ENCODE measurements at places on chromosomes 2 and 18.
A peak's percentile ranks its signal among the peaks of the same experiment; 100 is the strongest.

DNA sequence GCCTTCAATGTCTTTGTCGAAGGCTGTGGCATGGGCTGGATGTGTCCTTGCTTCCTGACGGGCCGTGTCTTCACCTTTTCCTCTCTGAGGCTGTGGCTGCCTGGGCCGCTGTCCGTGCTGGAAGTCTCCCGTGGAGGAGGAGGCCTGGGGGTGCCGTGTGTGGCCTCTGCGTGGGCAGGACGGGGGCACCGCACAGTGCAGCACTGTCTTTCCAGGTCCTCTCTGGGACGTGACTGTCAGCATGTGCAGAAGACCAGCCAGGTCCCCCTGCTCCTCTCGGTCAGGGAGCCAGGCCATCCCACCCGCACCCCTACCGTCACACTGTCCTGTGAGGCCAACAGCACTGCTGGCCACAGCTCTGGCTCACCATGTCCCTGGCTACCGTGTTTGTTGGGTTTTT is 64.4 kb upstream of the ZNF236 start:
- no peak for DNase-seq

DNA sequence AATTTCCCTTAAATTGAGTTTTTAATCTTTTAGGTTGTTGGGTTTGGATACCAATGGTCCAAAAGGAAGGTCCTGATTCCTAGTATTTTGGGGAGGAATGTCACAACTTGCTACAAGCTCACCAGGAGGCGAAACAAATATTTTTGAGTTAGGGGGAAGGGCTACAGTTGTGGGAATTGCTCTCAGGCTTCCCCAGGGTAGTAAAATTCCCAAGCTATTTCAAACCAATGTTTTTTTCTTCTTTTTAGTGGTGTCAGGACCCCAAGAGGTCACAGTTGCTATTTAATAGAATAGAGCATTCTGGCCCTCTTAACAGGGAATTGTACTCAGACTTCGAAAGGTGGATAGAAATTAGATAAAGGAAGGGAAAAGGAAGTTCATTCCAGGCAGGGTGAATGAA is 68.5 kb upstream of the ST3GAL5 start:
- no peak for DNase-seq

- no peak for DNase-seq
Measured at GRCh38 chr2:1856475-1856874, 112.2 kb upstream of the PXDN start.

DNA sequence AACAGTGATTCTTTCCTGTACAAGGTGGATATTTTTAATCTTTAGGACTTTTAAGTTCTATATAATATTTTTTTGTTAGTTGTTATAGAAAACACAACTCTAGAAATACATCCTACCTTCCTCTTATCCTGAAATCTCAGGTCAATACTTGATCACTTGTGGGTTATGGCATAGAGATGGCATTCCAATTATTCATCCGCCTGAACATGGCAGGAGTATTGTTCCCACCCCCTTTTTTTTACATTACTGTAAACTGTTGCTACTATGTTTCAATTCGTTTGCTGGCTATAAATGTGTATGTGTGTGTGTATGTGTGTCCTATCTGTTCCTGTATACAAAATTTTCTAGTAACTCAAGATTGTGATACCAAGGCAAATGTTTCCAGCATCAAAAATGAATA is 43.3 kb upstream of the FN1 start:
- no peak for DNase-seq

- DNase-seq, result no peak
Measured at GRCh38 chr2:63406641-63407040, 181.6 kb downstream of the WDPCP start.

- DNase-seq, result peak; percentile 89
Measured at GRCh38 chr2:120935339-120936313, 200.0 kb downstream of the GLI2 start.

DNA sequence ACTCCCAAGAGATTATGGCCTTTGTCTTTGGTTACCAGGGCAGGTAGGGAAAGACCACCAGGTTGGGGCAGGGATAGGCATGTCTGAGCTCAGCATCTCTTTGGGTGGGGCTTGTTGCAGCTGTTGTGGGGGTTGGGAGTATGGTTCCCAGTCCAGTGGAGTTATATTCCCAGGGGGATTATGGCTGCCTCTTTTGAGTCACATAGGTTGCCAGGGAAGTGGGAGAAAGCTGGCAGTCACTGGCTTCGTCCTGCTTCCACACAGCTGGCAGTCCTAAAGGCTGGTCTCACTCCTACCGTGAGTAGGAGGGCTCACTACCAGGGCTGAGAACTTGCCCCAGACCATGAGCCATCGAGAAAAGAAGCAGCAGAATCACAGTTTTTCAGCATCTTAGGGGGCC is 79.1 kb downstream of the LYPD6 start:
- DNase-seq, result no peak

GRCh38 chr2:101864426-101864825 is 127.3 kb upstream of the IL1R2 start:
- no peak for DNase-seq

DNA sequence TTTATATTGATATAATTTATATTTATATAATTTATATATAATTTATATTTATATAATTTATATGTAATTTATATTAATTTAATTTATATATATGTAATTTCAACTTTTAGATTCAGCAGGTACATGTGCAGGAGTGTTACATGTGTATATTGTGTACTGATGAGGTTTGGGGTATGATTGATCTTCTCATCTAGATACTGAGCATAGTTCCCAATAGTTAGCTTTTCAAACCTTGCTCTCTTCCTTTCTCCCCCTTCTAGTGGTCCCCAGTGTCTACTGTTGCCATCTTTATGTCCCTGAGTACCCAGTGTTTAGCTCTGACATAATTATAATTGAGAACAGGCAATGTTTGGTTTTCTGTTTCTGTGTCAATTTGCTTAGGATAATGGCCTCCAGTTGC is 1335.3 kb upstream of the CDH2 start:
- no peak for DNase-seq

DNA sequence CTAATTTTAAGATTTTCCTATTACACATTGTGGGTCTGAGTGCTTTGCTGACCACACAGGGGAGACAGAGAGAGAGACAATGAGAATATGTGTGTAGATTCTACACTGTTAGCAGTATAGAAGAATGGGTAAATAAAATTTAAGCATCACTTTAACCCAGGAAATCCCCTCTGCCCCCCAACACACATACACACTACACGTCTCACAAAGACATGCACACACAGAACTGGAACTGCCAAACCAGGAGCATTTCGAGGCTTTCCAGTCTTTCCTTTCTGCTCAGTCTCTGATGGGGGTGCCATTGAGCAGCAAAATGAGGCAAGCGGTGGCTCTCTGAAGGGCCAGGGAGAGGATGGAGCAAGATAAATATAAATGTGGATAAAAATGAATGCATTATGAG is 2.5 kb downstream of the MERTK start:
- peak; percentile 58 for DNase-seq
